CD4-positive, alpha-beta T cell treated with Interferon gamma for 1 hour (primary cell): ENCODE measurements at places on chromosomes 5 and 9.

DNA sequence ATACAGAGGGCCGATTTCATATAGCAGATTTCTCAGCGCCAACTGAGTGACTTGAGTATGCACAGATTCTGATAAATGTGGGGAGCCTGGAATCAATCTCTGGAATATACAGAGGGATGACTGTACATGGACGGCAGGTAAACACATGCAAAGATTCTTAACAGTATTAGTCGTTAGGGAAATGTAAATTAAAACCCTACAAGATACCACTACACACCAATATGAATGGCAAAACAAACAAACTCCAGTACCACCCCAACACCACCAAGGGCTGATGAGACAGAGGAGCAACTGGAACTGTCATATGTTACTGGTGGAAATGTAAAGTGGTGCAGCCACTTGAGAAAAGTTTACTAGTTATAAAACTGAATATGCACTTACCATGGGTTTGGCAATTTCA is 8.3 kb upstream of the FER start:
- no peak for DNase-seq

DNA sequence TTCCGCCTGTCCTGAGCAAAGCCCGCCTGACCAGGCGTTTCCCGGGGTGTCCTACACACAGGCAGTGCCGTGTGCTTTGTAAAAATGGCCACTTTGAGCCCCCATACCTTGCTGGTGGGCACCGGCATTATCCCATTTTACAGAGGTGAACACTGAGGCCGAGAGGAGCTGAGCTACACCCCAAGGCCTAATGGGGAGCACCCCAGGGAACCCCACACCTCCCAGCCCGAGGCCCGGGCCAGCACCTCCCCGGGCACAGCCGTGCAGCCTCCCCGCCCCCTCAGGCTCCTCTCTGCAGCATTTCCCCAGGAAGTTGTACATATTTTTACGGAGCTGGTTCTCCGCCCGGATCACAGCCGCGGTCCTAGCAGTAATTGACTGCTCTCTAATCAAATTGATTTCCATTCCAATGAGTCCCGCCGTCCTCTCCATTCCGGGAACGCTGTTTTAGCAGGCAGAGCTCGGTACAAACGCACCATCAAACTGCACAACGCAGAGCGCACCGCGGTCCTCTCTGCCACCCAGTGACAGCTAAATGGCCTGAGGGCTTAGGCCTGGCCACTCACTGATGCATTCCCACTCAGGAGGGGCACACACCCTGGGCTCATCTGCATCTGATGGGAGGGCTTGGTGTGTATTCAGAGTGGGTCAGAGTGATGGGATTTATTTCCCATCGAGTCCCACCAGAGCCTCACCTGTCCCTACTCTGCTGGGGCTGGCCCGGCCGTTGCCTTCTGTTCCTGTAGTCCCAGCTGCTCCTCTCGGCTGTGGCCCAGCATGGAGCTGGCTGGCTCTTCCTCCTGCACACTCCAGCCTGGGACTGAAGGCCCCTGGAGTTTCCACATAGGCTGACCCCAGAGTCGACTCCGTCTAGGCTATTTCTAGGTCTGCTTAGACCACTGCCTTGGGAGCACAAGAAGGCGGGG is 36.2 kb upstream of the UBAC1 start:
- no peak for DNase-seq

DNA sequence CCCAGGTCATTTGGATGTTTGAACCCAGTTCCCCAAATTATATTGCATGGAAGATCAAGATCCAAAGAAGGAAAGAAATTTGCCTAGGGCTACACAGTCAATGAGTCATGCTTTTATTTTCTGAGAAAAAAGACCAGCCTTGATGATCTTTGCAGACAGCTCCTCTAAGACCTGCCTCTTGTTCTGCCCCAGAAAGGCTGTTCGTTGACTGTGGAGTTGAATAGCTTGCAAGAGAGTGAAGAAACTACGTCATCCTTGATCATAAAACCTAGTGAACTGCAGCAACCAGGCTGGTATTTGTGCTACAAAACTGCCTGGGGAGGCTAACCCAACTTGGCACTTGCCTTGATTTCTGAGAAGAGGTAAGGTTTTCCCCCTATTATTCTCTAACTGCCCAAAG is 263.9 kb downstream of the PAPPA start:
- no peak for DNase-seq

GRCh38 chr5:132677191-132677590 is 3.4 kb downstream of the IL4 start:
- DNase-seq, result no peak

- DNase-seq, result no peak
Observed at GRCh38 chr9:130129432-130130061, 42.7 kb upstream of the NCS1 start.

DNA sequence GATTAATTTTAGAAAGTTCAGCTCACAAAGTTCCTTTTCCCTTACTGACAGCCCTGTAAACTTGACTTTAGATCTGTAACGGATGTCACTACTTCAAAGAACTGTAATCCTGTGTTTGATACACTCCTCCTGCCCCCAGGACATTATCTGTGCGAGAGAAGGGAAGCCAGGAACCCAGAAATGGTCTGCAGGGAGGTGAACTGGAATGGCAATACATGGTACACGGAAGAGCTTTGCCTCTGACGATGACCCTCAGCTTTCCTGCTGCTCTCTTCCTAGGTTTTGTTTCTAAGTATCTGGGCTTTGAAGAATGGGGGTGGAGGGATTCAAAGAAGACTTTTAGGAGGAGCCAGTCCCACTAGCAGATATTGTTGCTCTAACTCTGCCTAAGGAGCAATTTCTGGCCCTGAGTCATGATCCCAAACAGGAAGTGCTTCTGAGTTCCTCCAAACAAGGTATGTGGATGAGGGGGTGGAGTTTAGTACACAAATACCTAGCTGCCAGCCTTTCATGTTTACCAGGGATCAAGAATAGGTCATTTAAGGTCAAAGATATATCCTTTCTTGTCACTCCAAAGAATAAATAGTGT is 43.4 kb upstream of the TMC1 start:
- DNase-seq, result no peak

GRCh38 chr9:93473411-93473810 is 20.0 kb upstream of the FAM120AOS start:
- DNase-seq, result no peak

GRCh38 chr5:134140530-134141201 is 26.2 kb downstream of the TCF7 start:
- DNase-seq, result peak; percentile 66

GRCh38 chr5:114438471-114438870 is 76.6 kb downstream of the KCNN2 start:
- no peak for DNase-seq

DNA sequence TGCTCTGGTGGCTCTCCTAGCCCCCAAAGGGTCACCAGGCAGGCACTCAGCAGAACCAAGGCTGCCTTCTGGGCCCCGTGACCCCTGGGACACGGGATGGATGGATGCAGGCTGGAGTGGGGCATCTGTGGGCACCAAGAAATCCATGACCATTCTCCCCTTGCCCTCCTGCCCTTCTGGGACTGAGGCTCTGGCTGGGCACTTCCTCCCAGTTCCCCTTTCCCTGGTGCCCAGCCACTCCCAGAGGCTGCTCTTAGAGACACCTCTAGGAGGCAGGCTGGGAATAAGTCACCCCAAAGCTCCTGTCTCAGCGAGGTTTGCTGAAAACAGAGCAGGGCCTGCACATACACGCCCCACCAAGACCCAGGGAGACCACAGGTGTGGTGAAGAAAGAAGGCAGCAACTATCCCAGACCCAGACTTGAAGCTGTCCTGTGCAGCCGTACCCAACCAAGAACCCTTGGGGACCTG is 943 bp downstream of the STING1 start:
- no peak for DNase-seq

DNA sequence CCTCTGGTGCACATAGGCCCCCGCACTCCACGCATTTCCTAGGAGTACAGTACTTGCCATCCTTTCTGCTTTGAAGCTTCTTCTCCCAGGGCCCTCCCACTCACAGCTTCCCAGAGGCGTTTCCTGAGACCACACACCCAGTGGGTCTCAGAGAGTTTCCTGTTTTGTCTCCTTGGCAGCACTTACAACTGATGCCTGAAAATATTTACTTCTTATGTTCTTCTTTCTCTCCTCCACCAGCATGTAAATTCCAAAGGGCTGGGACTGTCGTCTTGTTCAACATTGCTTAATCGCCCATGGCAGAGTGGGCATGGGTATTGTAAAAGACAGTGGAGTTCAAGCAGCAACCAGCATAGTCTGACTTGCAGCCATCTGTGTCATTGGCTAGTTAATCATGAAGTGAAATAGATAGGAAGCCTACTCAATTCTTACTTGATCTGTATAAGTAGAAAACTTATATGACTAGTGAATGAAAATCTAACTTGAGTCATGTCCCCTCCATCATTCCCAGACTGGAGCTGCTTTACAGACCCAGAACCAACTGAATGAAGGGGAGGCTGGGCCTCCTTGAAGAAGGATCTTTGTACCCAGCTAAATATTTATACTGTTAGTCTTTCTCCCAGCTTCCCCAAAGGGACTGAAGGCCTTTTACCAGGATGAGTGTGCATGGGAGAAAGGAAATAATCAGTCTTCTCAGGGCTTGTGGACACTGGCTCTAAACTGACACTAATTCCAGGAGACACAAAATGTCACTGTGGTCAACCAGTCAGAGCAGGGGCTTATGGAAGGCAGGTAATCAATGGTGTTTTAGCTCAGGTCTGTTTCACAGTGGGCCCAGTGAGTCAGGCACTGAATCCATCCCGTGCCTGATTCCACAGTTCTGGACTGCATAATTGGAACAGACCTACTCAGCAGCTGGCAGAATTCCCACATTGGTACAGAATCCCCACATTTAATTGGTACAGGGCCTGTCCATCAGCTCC is 116.4 kb downstream of the SV2C start:
- no peak for DNase-seq

DNA sequence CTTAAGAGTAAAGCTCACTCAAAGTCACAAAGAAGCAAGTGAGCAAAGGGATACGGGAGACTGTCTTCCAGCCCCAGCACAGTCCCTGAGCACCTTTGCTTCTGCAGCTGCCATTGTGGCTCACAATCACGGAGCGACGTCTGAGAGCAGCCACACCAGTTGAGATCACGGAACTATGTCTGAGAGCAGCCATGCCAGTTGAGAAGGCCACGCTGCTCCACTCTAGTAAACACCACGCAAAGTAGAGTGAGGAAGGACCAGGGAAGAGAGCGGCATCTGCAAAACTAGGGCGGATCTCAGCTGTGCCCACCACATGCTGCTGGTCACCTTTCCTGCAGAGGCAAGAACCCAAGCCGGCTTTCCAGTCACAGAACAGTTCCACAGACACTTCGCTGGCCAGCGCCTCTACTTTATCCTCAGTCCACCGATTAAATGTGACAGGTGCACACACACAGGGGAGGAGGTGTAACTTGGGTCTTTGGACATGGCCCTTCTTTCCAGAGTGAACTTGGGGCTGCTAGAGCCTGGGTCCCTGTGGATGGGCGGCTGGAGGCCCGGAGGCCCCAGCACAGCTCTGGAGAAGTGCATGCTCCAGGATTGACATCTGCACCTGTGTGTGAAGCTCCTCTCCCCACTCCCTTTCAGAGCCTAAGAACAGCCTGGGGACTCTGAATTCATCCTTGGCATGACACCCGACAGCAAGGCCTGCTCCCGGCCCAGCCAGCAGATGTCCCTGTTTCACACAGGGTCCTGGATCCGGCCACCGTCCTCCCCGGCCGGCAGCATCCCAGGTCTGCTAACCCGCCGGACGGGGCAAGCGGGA is 324.9 kb upstream of the IRX4 start:
- no peak for DNase-seq

- no peak for DNase-seq
Observed at GRCh38 chr5:66986009-66986408, 210.6 kb downstream of the CD180 start.

GRCh38 chr5:53923961-53924360 is 363.5 kb downstream of the NDUFS4 start:
- DNase-seq, result no peak

GRCh38 chr9:14348123-14348372 is 34.1 kb upstream of the NFIB start:
- DNase-seq, result no peak

DNA sequence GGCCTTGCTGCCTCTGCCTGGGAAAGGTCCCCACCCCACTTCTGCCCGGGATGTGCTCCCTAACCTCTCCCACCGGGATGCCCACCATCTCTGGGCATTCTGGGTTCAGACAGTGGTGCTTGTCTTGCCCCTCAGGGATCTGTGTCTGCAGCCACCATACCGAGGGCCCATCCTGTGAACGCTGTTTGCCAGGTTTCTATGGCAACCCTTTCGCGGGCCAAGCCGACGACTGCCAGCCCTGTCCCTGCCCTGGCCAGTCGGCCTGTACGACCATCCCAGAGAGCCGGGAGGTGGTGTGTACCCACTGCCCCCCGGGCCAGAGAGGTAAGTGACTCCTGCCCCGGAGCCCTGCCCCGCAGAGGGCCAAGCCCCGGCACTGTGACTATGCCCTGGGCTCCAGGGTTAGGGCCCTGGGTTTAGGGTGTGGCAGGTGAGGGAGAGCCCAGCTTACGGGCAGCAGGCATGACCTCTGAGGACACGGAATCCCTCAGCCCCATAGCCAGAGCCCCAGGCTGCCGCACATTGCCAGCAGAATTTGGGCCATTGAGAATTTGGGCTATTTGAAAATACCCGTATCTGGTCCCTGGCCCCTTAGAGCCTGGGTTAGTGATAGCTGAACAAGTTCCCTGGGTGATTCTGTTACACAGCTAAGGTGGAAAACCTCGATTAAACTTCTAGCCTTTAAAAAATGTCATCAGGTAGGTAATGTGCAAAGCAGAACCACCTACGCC is 35.3 kb upstream of the AIF1L start:
- DNase-seq, result no peak

DNA sequence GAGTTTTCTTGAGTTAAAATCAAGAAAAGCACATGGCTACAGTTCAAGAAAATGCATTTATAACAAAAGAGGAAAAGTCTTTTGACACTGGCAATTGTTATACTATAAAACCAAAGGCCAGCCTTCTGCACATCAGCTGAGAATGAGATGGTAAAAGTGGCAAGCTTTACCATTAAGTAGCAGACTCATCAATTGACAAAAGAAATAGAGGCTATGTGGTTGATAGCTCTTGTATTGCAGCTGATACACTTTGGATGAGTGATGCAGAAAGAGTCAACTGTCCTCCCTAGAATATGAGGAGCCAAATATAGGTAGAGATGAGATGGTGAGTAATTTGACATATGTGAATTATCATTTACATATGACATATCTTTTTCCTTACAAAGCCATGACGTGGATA is 1100.9 kb upstream of the CDH6 start:
- DNase-seq, result no peak

DNA sequence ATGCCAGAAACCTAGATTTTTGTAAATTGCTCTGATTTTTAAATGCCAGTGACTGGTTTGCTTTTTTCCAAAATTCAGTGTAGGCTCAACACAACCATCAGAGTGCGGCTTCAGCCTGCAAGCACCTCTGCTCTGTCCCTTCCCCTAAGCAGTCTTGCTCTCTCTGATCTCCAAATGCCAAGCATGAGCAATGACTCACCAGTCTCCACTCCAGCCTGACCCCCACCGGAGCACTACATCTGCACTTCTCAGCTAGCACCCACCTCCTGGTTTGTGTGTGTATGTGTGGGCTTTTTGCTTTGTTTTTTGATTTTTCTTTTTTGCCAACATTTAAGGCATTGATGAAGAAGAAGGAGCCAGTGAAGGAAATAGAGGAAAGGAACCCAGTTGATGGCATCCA is 61.4 kb upstream of the ADRA1B start:
- DNase-seq, result no peak
